ENCODE measurements at places on chromosomes 2 and 18.

DNA sequence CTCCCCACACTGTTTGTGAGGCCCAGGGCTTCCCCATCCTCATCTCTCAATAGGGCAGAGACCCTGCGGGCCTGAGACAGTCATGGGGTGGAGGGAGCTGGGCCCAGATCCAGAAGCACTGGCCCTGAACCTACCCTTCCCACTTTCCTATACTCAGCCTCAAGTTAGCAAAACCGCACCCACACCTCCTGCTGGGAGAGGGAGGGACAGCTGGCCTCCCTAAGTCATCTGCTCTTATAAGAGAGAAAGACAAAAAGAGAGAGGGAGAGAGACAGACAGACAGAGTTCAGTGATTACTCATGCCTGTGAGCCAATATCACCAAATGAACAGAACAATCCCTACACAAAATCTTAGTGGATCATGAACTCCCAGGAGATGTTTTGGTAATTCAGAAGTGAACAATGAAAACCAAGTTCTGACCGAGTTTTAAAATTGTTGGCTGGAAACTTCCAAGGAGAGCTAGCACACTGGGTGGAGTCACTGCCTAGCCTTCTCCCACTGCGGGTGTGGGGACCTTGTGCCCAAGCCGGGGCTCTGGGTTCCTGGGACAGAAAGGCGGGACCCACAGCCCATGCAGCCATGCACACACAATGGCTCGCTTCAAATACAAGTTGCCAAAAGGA, 130.5 kb downstream of the PXDN start:
- no peak for DNase-seq

DNA sequence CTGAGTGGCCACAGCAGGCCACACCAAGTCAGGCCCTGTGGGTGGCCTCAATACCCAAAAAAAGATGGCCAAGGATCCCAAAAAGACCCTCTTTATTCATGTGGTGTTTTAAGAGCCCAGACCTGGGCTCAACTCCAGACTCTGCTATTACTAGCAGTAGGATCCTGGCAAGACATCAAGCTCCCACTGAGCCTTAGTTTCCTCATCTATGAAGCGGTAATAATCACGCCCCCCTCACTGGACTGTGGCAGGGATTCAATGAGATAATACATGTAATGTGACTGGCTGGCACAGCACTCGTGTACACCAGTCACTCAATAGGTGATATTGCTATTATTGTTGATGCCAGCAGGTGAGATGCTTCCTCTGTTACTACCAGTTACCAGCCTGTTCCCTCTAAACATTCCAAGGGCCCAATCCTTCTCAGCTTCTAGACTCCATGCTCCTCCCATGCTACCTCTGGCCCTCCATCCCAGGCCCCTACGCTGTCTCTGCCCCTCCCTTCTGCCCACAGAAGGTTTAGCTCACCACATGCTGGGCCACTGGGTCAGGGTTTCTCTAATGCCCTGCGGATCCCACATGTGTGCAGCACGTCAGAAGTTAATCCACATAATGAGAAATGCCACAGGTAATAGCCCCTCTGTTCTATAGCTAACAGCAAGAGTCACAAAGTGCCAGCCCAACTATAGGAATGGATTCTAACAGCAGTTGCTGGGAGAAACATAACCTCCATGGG, 51.2 kb downstream of the SLC4A5 start:
- DNase-seq: no peak

DNA sequence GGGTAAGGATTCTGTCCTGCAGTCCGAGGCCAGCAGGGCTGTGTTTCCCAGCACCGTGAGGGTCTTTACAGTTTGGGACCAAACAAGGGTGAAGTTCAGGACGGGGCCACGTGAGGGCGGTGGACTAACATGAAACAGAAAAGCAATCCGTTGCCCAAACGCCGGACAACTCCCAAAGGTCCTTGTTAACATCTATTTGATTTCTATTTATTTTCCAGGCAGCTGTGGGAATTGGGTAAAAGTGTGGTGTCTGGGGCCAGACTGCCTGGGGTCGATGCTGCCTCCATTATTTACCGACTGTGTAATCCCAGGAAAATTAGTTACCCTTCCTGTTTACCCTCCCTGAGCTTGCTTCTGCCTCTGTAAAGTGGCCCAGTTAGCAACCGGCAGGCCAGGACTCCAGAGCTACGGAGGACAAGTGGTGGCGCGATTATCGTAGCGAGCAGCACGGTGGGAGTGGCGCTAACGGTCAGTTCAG, 66.3 kb upstream of the TCF7L1 start:
- no peak for DNase-seq

DNA sequence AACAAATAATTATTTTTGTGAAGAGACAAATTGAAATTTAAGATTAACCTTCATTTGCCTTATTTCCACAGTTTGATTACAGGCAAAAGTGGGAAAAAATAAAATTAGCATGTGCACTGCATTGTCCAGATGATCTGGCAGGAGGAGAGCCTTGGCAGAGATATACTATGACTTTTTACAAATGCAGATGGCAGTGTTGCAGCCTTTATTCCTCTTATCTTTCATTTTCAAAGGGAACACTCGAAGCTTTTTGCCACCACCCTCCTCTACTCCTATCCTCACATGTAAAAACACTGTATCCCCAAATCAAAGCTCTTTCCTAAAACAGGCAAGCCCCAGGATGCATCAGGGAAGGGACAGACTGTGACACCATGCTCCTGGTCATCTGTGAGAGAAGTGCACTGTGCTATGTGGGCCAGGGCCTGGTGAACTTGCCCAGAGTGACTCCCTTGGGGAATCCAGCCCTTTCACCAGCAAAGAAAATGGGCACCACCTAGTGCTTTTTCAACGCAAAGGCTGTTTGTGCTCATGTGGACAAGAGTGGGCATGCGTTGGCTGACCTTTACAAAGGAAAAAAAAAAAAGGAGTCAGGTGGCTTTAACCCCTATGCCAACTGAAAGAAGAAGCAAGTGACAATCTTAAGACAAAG, 74.7 kb upstream of the ETAA1 start:
- no peak for DNase-seq

DNA sequence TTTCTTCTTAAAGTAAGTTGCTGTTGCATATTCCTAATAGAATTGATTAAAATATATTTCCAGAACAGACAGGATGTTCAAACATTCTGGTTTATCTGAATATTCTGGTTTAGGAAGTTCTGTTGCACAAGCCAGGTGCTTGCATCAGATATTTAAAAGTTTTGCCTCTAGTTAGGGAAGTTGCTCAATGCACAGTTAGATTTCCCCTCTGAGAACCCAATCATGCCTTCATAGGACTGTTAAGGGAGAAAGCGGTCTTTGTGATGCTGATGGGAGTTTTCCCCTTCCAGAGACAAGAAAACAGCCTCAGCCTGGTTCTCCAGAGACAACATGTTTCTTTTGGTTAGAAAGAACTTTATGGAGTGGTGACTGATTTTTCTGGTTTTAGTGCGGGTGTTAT, 65.6 kb upstream of the REV1 start:
- DNase-seq: no peak

DNA sequence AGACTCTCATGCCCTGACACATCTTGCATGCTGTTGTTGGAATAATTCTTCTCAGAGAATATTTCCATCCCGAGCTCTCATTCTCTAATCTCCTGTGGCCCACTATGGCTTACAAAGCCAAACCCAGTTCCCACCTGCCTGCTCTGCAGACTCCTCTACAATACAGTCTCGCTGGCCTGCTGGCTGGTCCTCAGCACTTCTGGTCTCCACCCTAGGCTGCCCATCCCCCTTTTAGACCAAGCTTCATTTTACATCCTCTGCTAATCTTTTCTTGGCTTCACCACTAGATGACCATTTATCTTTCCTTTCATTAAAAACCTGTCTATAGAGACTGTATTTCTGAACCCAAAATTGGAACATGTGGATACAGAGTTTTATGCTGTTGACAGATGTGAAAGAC, 42.5 kb upstream of the YPEL5 start:
- no peak for DNase-seq

GRCh38 chr18:32249147-32249929, 59.5 kb downstream of the MEP1B start:
- no peak for DNase-seq

GRCh38 chr2:30149513-30149912, 2.7 kb downstream of the YPEL5 start:
- no peak for DNase-seq

- DNase-seq: no peak
Measured at GRCh38 chr2:72947952-72948830, 30.9 kb downstream of the EMX1 start.

- no peak for DNase-seq
Measured at GRCh38 chr18:62061821-62062478, 124.9 kb downstream of the PIGN start.

DNA sequence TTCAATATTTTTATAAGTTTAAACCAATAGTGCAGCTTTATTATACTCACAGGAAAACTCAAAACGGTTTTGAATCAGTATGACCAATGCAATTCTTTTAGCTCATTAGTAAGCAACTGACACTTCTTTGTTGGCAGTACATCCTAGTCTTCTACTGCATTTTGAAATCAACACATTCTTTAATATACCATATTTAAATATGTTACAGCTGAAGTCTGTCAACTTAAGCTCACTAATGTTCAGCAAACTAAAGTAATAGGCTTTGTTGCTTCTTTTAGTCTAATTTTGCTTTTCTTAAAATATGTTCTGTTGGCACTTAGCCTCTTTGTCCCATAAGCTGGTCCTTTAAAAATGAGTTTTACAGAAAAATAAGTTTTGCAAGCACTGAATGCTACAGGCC, 55.4 kb upstream of the CCBE1 start:
- no peak for DNase-seq

- no peak for DNase-seq
Measured at GRCh38 chr18:79590191-79591031, 89.2 kb upstream of the CTDP1 start.

- peak; percentile 94 for DNase-seq
Measured at GRCh38 chr18:79378536-79379250, 17.0 kb upstream of the NFATC1 start.

DNA sequence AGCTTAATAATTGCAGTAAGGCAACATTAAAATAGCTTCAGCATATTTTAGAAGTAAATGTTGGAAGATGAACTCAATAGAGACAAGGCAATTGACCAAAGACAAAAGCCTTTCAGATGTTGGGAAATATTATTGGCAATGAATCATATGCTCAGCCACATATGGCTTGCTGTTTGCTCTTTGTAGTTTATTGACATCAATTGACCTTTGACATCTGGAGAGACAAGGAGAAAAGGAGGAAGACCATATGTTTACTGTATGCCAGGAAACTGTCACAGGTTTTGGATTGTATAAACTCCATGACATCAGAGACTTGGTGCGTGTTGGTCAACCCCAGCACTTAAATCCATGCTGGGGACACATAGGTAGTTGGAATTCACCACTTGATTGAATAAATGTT, 60.6 kb upstream of the SLC16A14 start:
- no peak for DNase-seq

DNA sequence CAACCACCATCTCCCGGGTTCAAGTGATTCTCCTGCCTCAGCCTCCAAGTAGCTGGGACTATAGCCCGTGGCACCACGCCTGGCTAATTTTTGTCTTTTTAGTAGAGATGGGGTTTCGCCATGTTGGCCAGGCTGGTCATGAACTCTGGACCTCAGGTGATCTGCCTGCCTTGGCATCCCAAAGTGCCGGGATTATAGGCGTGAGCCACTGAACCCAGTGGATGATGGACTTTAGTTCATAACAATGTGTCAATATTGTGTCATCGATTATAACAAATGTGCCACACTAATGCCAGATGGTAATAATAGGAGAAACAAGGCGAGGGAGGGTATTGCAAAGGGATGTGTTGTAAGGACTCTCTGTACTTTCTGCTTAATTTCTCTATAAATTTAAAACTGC, 216.6 kb downstream of the ZBTB7C start:
- DNase-seq: no peak

GRCh38 chr2:58289029-58289428, 47.9 kb upstream of the FANCL start:
- no peak for DNase-seq

GRCh38 chr2:239140346-239141020, 260.3 kb downstream of the HDAC4 start:
- no peak for DNase-seq

DNA sequence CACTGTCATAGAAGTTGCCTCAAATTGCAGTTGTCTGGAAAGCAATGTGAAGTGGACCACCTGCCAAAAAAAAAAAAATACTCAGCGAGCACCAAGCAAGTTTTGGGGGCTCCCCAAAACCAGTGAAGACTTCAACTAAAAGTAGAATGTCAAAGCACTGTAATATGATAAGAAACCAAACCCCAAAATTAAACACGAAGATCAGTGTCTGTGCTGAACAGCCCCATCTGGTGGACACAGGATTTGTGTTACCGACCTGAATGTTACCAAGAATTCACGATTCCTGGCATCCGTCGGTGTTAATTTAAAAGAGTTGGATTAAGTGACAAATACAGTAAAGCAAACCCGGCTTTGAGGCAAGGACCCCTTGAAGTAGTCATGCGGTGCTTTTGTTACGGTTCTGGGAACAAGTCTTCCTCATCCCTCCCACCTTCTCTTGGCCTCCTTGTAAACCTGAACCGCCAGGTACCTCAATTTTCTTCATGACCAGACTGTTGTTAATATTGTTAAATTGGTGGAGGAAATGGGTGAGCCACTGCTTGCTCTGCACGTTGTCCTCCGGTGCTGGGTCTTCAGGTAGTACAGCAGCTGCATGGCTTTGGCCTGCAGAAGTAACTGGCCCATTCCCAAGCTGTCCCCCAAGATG, 31.3 kb upstream of the SSB start:
- DNase-seq: no peak

- DNase-seq: no peak
Measured at GRCh38 chr18:907885-908757, 3.5 kb downstream of the ADCYAP1 start.

- DNase-seq: no peak
Measured at GRCh38 chr2:88590998-88591613, 36.2 kb downstream of the EIF2AK3 start.

DNA sequence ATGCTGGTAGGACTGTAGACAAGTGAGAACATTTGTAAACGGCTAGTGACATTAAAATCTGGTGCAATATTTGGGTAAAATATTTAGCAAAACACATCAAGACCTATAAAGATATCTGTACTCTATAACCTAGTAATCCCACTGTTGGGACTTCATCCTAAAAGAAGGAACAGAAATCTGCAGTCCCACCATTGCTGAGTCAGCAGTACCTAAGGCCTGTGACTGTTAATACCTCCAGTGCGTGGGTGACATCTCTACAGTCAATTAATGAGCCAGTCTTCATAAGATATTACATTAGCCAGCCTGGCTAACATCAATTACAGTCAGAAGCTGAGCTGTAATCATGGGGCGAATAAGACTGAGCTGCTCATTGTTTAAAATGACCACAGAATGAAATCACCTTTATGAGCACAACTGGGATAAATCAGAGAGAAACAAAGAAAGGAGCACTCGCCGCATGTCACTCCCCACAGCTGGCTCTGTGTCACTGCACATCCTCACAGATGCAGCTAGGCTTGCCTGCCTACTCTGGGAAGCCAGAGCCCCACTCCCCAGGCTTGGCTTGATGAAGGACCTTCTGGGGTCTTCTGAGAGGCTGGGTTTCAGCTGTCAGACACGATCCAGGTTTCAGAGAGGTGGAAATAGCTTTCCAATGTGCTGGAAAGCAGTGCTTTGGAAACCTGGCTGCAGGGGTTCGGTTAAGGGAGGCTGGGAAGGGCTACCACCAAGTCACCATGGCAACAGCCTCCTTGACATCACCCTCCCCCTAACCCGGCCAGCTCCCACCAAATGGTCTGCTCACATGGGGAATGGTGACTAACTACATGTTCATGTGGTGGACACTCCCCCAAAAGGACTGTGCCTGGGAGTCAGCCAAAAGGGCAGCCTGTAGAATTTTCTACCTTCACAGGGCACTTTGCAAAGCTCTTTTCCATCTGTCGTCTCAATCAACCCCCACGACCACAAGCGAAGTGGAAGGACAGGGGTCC, 145.0 kb downstream of the ZBTB7C start:
- no peak for DNase-seq
